ENCODE measurements at places on chromosomes 5 and 9.

DNA sequence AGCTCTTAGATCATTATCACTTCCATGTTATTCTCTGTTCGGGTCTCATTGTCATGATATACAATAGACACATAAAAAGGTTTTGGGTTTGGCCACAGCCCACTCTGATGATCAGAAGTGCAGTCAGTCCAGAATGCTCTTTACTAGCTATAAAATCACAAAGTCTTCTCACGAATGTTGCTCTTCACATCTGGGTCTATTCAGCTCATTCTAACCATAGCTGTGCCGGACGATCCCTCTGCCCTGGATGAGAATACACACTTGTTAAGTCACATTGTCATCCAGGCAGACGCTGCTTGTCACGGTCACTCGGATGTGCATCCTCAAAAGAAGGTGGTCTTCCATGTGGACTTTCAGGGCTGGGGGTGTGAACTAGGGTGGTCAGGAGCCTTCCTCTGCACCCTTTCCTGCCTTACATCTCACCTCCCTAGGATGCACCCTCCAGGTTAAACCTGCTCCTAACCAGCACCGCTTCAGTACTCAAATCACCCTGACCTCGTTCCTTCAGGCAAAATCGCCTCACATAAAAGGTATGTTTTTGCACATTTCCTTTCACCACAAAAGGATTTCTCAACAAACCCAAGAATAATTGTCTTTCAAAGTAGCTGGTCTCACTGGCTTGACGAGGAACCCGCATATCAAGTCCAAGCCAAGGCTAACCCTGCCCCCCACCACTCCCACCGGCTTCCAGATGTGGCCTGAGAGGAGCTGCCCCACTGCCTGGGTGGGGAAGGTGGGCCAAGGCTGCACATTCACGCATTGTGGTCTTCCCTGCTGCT, 21.9 kb downstream of the ANKH start:
- no peak for DNase-seq

GRCh38 chr9:133121915-133122550, 993 bp upstream of the RALGDS start:
- DNase-seq: no peak

GRCh38 chr5:172641359-172642050, 442 bp downstream of the NEURL1B start:
- DNase-seq: no peak

DNA sequence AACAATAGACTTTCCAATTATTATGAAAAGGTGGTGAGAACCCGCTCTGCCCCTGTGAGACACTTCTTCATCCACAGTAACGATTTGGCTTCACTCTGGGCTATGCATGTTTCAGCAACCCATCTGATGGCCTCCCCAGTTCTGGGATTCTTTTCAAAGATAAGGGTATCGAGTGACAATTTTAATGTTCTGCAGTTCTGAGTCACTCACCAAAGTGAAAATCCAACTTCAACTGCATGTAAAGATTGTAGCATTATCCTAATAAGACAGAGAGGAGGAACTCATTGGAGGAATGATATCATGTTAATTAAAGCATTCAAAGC, 1078.3 kb upstream of the SEMA6A start:
- DNase-seq: no peak

DNA sequence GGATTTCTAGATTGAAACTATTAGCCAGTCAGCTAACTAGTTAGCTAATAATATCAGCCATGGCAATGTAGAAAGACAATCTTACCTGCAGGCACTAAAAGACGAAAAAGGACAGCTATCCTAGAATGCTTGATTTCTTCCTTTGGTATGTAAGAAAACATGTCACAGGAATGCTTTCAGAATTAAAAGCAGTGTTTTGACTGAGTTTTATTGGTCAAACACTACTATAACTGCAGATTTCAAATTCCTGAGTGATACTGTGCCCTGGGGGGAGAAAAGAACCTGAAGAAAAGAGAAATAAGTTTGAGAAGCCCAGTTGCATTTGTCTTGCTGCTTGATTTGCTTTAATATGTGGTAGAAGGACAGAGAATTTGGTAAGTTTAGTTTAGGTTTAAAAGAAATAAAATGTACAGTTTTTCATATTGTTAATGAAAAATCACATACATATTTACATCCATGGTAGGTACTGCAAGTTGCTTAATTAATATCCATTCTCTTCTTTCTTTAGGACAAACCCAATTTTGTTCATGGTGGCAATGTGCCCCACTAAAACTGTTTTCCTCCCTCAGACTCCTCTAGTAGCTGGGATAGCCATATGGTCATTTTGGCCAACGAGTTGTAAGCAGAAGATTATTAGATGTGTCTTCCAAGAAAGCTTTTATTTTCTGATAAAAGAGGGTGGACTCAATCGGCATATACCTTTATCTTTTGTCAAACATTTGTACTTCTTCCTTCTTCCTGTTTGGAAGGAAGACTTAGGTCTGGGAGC, 4.3 kb upstream of the FAM169A start:
- DNase-seq: no peak

DNA sequence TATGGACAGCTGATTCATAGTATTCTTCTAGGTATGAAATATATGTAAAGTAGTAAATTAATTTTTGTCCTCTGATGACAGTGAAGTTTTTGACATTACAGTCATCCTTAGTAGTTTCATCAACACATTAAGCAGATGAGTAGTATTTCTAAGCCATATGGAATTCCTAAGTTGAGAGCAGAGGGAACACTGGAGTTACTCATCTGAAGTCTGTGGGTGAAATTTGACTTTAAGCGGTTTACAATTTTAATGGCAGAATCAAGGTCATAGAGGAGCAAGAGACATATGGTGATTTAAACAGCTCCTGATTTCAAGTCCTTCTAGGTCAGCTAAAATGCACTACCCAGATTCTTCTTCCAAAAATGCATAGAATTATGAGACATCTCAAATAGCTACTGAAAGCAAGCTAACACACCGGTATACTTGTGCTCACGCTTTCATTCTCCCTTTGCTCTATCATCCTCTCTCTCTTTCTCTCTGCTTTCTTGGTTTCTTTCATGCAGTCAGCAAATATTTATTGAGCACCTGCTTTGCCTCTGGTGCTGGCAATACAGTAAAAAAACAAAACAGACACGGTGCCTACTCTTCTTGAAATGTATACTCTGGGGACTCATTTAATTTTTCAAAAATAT, 235.9 kb downstream of the FER start:
- DNase-seq: no peak

DNA sequence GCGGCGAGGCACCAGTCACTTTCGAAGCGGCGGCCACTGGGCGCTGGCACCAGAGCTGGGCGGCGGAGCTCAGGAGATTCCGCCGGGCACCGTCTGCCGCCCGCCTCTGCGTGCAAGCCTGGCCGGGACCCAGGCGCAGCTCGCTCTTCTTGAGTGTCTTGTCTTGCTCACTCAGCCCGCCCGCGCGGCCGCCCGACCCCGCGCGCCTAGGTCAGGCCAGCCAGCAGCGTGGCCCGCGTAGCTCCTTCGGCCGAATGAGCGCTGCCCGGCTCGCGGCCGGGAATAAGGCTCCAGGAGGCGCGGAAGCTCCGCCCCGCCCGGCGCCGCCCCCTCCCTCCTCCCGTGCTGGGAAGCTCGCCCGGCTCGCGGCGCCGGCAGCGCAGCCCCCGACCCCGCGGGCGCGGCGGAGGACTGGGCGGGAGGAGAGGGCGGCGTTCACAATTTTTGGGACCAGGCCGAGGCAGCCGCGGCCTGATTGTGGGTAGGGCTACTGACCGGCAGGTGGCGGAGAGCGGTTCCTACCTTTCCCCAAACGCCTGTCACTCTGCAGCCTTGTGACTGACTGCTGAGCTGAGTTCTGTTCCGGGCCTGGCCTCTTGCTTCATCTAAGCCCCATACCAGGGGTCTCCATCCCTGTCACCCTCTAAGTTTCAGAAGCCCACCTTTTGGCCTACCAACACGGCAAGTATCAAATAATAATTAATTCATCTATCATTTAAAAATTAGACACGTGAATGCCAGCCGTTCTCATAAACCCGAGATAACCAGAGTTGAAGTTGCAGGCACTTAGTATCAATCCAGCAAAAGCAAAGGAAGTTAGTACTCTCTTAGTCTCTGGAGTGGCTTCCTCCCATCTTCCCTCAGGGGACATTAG, at the start of gene HBEGF:
Gene HBEGF (minus strand): TSS at position 256 of the 874 bp plus-strand sequence. CDS start 275 bp downstream, outside the sequence.
- DNase-seq: peak; percentile 53

DNA sequence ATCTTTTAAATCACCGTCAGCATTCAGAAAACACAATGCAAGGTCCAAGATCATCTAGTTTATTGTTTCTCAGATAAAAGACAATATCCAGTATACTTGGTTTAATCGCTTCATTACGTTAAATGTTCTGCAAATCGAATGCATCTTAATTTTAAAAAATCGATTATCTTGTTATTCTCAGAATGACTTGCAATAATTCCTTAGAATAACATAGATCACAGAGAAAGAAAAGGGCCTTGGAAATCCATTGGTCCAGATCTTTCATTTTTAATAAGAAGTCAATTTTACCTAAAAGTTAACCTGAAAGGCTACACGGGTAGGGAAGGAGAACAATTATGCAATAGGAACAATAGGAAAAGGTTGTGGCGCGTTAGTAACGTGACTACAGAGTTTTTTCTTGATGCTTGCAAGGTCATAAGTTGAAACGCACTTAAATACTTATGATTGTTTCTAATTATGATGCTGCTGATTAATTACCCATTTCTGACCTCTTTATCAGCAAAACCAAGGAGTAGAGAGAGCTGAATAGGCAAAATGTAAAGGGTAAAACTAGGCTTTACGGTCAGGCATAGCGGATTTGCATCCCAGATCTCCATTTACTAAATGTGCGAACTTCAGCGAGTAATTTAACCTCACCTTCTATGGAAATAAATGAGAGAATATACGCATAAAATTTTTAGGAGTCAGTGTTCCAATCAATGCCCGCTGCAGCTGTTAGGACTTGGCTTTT, 769 bp upstream of the LYRM7 start:
- DNase-seq: no peak

- no peak for DNase-seq
These were observed 165.4 kb downstream of the AUH start for GRCh38 chr9:91196103-91196950.

- no peak for DNase-seq
These were observed 5.0 kb downstream of the S1PR3 start for GRCh38 chr9:88996046-88996920.

DNA sequence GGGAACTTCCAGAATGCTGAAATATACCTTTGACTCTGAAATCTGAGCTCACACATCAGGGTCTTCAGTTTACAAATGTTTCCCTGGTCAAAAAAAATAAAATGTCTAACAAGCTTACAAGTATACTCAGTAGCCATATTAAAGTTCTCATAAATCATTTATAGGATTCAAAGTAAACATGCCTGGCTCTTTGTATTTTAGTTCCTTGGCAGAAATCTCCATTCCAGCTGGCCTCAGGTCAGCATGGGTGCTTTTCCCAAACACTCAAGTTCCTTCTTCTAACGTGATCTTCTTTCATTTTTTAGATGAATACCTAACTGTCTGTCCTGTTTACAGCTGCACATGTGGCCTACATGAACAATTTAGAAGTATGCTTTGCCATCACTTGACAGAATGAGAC, 263.2 kb downstream of the GAS1 start:
- no peak for DNase-seq

DNA sequence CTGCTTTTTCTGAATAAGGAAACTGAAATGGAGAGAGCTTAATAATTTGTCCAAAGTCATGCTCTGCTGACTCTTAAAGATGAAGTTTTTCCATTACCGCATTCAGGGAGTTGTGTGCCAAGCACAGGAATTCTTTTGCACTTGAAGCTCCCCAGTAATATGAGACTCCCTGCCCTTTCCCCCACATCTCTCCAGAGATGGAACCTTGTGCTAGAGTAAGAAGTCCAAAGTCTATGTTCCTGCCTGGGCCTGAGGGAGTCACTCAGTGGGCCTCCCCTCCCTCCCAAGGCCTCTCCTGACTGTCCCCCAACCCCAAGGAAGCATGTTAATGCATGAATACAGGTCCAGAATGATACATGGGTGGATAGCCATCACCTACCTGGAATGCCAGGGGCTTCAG, 173.3 kb upstream of the SEMA6A start:
- DNase-seq: no peak

DNA sequence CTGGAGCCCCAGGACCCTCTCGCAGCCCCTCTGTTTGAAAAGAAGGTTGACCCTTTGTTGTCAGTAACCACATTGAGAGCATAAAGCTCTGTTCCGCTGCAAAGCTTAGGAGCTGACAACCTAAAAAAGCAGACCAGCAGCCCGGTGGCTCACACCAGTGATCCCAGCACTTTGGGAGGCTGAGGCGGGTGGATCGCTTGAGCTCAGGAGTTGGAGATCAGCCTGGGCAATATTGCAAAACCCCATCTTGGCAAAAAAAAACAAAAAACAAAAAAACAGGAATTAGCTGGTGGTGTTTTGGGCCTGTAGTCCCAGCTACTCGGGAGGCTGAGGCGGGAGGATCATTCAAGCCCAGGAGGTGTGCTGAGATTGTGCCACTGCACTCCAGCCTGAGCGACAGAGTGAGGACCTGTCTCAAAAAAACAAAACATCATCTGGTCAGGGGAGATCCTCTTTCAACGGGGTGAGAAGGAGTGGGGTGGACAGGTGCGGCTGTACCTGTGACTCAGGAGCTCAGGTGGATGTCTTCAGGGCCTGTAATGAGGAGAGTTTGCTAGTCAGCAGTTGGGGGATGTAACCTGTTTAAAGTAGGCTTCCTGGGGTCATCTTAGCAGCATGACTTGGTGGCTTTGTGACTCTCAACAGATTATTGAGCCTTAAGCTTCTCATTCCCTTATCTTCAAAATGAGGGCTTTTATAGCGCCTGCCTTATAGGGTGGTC, 694 bp upstream of the REEP2 start:
- no peak for DNase-seq

DNA sequence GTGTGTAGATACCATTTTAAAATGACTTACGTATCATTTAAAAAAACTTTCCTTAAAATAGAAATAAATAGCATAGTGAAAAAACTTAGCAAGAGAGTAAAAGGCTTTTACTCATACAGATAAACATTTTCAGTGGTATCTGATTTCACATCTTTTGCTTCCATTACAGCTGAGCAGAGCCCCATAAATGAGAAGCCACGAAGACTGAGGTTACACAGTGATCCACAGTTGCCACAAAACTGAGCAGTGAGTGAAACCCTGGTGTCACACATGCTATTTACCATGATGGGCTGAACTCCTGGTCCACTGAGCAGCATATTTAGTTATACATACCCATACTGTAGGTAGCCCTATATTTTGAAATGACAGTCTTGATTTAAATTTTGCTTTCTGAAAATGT, 401.2 kb downstream of the KIAA0825 start:
- no peak for DNase-seq

DNA sequence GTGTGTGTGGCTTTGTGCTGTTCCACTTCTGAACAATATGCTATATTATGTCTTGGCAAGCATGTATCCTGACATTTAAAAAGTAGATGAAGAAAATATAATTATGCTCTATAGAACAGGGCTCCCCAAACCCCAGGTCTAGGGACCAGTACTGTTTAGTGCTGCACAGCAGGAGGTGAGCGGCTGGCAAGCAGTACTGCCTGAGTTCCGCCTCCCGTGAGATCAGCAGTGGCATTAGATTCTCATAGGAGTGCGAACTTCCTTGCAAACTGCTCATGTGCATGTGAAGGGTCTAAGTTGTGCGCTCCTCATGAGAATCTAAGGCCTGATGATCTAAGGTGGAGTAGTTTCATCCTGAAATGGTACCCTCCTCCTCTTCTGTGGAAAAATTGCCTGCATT, 979.1 kb upstream of the CTNND2 start:
- no peak for DNase-seq

GRCh38 chr5:55564721-55565120, 30.0 kb upstream of the PLPP1 start:
- DNase-seq: no peak

- no peak for DNase-seq
These were observed 24.3 kb upstream of the TRIM32 start for GRCh38 chr9:116662646-116663310.

- DNase-seq: no peak
These were observed 87.9 kb downstream of the CEMIP2 start for GRCh38 chr9:71680189-71680980.

- no peak for DNase-seq
These were observed 106.0 kb downstream of the PALM2AKAP2 start for GRCh38 chr9:109886041-109886440.

Data from activated naive CD4-positive, alpha-beta T cell treated with Interleukin-2 at 50 U/mL for 16 hours (primary cell).